ENCODE measurements at places on chromosomes 12 and 14.

DNA sequence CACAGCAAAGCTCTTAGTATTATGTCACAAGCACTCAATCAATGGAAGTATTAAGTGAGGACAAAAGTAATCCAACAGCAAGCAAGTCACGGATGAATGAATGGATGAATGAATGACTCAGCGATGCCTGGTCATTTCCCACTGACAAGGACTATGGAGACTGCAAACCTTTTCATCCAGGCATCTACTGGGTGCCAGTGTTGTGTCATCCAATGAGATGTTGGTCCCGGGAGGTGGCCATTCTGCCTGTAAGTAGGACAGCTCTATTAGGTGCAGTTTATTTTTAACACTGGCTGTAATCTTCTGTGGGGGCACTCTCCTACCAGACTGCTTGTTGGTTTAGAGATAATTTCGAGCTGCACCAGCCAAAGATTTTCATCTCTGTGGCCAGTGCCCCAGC is 39.4 kb downstream of the STAB2 start:
- no peak for DNase-seq

DNA sequence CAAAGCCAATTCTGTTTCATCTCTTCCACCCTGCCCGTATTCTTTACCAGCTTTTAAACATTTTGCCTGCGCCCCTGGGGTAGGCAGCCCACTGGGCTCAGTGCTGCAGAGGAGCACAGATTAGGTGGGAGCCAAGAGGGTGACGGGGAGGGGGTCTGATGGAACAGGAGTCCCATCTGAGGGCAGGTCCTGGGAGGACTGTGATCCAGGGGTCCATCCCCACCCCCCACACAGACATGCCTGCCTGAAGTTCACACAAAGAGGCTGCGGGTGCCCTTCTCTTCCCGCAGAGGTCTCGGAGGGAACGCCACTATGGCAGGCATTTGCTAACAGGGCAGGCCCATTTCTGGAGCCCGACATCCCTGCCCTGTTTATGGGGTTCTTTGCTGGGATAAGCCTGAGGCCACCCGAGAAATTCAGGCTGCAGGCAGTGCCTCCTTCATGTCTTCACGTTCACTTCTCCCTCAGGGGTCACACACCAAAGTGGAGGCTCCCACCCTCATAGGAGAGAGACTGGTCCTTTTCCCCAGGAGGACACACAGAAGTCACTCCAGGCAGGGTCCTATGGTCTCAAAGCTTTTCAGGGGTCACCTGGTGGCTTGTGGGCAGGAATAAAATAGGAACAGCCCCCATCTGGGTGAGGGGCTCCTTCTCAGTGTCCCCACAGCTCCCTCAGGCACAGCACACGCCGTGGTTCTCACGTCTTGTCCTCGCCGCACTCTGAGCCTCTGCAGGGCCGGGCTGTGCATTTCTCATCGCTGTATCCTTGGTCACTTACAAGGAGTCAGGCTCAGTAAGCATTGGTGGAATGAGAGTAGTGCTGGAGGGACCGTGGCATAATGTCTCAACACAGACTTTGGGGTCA is 12.9 kb downstream of the VASH1 start:
- DNase-seq = no peak

DNA sequence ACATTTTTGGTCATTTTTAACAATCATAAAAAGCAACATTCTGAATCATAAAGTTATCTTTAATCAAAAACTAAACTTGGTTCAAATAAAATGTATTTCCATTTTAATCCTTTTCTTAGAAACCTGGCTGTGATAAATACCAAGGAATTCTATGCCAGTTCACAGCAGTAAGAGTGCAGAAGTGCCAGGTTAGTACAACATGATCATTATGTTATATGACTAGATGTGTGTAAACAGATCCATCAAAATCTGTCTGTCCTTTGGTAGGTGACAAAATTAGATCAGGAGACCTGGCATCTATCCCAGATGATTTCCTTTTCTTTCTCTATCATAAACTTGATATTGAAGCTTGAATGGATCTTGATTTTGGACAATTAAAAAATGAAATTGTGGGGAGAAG is 200.6 kb upstream of the STXBP6 start:
- no peak for DNase-seq

GRCh38 chr14:104598039-104598909 is 6.3 kb downstream of the TMEM179 start:
- no peak for DNase-seq

- no peak for DNase-seq
These were observed 48.8 kb downstream of the BICDL1 start for GRCh38 chr12:120037851-120038250.

GRCh38 chr12:30692470-30692869 is 3.2 kb downstream of the IPO8 start:
- peak; percentile 58 for DNase-seq

GRCh38 chr12:70190262-70191010 is 52.8 kb upstream of the CNOT2 start:
- peak; percentile 19 for DNase-seq

Data from adipocyte (in vitro differentiated cells).